T-helper 2 cell treated with Interferon-gamma antibody and Interleukin-4, amounts not matched to agents 100 ng/mL and 5 ng/mL, for 36 hours (primary cell): ENCODE measurements at places on chromosomes 2 and 18. TPM values are rescaled to one million over a fixed set of nuclear protein-coding genes. Genes with fewer than 3 reads are reported as not detected.

The PSMA8 gene
- total RNA-seq: 1.6 and 1.7 TPM in 2 replicates

The PSME4 gene
- 57.0 and 58.7 TPM in 2 replicates for total RNA-seq

The CREG2 gene
- total RNA-seq: 0.14 and 0.45 TPM in 2 replicates

The ASPRV1 gene
- 1.3 and 1.5 TPM in 2 replicates for total RNA-seq

The B3GNT7 gene
- total RNA-seq: not detected in 2 replicates

The PAX3 gene
- total RNA-seq: not detected in 2 replicates

The C2orf92 gene
- 10.0 and 10.4 TPM in 2 replicates for total RNA-seq

The PLCL1 gene
- 2.2 and 2.5 TPM in 2 replicates for total RNA-seq

The GALM gene
- 51.0 and 54.2 TPM in 2 replicates for total RNA-seq

The CRYGB gene
- total RNA-seq: not detected in 2 replicates

The CHRNG gene
- not detected in 2 replicates for total RNA-seq

The IL1R1 gene
- 0.05 and 0.11 TPM in 2 replicates for total RNA-seq

The PSTPIP2 gene
- total RNA-seq: 24.7 and 25.6 TPM in 2 replicates

The TLX2 gene
- 1.1 and 1.2 TPM in 2 replicates for total RNA-seq

The CELF4 gene
- not detected in 2 replicates for total RNA-seq

The KCNS3 gene
- total RNA-seq: not detected in 2 replicates

The GAD1 gene
- total RNA-seq: 8.0 and 8.9 TPM in 2 replicates

The HOXD12 gene
- total RNA-seq: not detected in 2 replicates

The DCDC2C gene
- total RNA-seq: not detected in 2 replicates

The SERPINB10 gene
- total RNA-seq: not detected in 2 replicates

The FHOD3 gene
- not detected in 2 replicates for total RNA-seq

The MMADHC gene
- 102 and 108 TPM in 2 replicates for total RNA-seq

The BUB1 gene
- total RNA-seq: 107 and 114 TPM in 2 replicates

The PUS10 gene
- total RNA-seq: 6.1 and 7.6 TPM in 2 replicates

The KRCC1 gene
- total RNA-seq: 20.8 and 22.2 TPM in 2 replicates

The SPATA3 gene
- total RNA-seq: not detected in 2 replicates

The IRS1 gene
- total RNA-seq: 1.8 and 1.9 TPM in 2 replicates

The ANKRD36 gene
- 64.9 and 66.5 TPM in 2 replicates for total RNA-seq

The APCDD1 gene
- not detected in 2 replicates for total RNA-seq

The UGT1A3 gene
- not detected in 2 replicates for total RNA-seq

The SPC25 gene
- total RNA-seq: 36.2 and 36.6 TPM in 2 replicates

The KCNE4 gene
- not detected in 2 replicates for total RNA-seq

The CABYR gene
- total RNA-seq: 0.39 and 0.73 TPM in 2 replicates

The MLPH gene
- total RNA-seq: not detected in 2 replicates

The SGO2 gene
- total RNA-seq: 45.0 and 46.8 TPM in 2 replicates

The TEKT4 gene
- total RNA-seq: 0.39 and 0.59 TPM in 2 replicates

The TCF7L1 gene
- total RNA-seq: not detected in 2 replicates

The FBLN7 gene
- total RNA-seq: 8.2 and 9.0 TPM in 2 replicates

The DRC1 gene
- total RNA-seq: not detected in 2 replicates

The GCA gene
- 10.2 and 11.3 TPM in 2 replicates for total RNA-seq

The NT5DC4 gene
- not detected in 2 replicates for total RNA-seq
